ENCODE measurements at places on chromosomes 6 and 20. TPM values are rescaled to one million over a fixed set of nuclear protein-coding genes. Genes with fewer than 3 reads are reported as not detected.

Gene FOXS1
- total RNA-seq = 4.0 TPM

Gene COL12A1
- total RNA-seq = 20.9 TPM

Gene RIMS4
- 0.42 TPM for total RNA-seq

Gene C20orf202
- 0.90 TPM for total RNA-seq

GRCh38 chr20:12886618-12887363, 122.0 kb upstream of the SPTLC3 start:
- no peaks in the 10 kb centered on the region for H3K36me3 ChIP-seq
- no peaks in the 10 kb centered on the region for H3K4me1 ChIP-seq
- no peak overlapping the region for H3K4me3 ChIP-seq
- DNase-seq = no peak

DNA sequence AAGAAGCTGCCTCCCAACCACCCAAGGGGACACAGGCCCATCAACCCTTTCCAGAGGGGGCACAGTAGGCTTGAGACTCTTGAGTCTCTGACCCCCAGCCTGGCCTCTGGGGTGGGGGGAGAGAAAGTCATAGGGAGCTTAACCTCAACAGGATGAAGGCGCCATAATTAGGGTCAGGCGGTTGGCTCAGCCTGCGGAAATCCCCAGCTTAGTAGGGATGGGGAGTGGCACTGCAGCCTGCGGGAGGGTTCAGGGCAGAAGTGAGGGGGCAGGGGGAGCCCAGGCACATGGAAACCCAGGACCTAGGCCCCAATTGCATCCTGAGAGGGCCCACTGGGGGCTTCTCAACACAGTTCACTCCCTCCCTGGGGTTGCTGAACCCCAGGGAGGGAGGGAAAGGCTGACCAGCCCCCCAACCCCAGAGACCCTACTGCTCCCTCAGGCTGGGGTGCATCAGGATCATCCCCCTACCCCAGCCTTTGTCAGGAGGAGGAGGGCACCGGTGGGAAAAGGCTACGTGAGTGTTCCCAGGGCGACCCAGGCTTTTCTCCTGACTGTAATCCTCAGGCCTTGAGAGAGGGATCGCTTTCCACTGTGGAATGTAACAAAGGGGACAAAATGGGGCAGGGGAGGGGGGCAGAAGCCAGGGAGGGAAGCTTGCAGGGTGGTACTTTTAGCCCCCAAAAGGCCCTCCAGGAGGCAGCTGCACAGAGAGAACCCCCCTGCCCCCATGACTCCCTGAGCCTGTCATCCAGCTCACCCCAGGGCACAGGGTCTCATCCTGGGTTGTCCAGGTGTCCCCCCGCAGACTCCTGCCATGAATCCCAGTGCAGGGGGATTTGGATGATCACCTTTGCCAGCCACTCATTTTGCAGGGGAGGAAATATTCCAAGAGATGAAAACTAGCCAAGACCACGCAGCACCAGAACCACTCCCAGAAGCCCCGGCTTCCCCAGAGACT, 46.4 kb downstream of the MRPL14 start:
- no peak overlapping the region for H3K4me3 ChIP-seq
- H3K36me3 ChIP-seq = no peaks in the 10 kb centered on the region
- no peak for DNase-seq
- H3K27ac ChIP-seq = no peak overlapping the region

DNA sequence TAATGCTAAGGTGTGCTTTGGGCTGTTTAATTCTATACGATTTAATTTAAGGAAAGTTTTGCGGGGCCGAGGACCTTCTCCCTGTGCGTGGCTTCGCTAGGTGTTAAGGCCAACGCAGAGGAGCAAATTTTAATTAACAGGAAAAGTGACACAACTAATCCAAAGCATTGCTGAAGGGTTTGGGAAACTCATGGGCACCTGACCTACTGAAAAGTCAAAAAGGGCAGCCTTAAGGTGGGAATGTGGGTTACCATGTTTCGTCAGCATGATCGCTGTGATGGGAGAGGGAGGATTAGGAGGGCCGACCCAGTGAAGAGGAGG, 415 bp upstream of the CUL9 start:
- H3K4me3 ChIP-seq = peak overlapping the region; percentile 83
- DNase-seq = no peak
- peak overlapping the region; percentile 80 for H3K27ac ChIP-seq

DNA sequence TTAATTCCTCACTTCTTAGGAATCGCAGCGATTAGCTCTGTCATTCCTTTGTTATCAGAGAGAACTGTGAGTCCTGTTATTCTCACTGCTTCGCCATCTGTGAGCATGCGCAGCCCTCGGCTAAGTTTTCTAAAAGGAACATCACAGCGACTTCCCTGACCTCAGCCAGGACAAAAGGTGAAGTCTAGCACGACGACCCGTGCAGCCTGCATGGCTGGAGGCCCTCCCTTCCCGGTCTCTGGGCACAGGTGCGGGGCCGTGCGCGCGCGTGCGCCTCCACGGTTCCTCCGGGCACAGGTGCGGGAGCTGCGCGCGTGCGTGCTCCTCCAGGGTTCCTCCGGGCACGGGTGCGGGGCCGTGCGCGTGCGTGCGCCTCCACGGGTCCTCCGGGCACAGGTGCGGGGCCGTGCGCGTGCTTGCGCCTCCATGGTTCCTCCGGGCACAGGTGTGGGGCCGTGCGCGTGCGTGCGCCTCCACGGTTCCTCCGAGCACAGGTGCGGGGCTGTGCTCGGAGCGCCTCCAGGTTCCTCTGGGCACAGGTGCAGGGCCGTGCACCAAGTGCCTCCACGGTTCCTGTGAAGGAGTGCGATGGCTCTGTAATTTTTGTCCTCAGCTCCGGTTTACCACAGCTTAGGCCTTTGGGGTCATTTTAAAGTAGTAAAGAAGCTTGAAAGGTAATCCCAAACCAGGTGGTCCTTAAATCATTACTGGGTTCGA, 212.3 kb downstream of the ERMARD start:
- no peak overlapping the region for H3K27ac ChIP-seq
- H3K4me1 ChIP-seq = peaks cover 16% of the 10 kb centered on the region
- peaks cover 9% of the 10 kb centered on the region for H3K27me3 ChIP-seq
- no peak for DNase-seq
- no peaks in the 10 kb centered on the region for H3K36me3 ChIP-seq
- H3K4me3 ChIP-seq = no peak overlapping the region
